Stimulated activated CD8-positive, alpha-beta memory T cell treated with anti-CD3 and anti-CD28 coated beads, Interleukin-4, amount 100 ng/mL, for 4 hours (primary cell): ENCODE measurements at places on chromosomes 5 and 9.

DNA sequence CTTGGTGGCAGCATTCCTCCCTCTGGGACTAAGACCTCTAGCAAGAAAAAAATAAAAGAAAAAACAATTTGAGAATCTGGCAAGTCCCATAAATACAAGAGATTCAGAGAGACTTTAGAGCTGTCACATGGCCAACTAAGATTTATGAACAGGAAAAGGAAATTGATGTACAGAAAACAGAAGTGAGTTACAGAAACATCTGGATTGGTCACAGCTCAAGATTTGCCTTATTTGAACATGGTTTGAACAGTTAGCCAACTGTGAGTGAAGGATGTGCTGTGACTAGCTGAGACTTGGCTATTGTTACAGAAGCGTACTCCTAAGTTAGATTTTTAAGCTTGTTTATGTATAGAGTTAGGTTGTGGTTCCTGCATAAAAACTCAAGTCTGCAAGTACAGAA is 340.2 kb downstream of the SLCO4C1 start:
- DNase-seq: no peak

- no peak for DNase-seq
Measured at GRCh38 chr9:113368348-113368981, 8.3 kb downstream of the HDHD3 start.

DNA sequence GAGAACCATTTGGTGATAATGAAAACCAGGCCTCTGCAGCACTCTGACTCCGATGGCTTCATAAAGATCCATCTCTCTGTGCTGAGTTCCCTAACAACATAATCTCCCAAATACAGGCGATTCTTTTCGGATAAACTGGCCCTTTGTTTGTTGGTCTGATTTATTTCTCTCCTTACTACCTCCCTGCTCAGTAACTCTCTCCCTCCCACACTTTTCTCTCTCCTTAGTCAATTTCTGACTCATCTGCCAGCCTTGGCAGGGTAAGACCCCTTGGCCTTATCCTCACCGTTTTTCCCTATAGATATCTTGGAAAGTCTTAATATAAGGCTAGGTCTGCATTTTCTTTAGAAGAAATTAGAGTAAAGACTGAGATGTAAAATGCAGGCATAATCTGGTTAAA is 128.7 kb downstream of the BRINP1 start:
- no peak for DNase-seq

- no peak for DNase-seq
Measured at GRCh38 chr9:71121275-71122021, at the start of gene TRPM3. TSS of gene TRPM3 (minus strand) at chr9:71121621. CDS start at chr9:71121354, 267 bp downstream.

DNA sequence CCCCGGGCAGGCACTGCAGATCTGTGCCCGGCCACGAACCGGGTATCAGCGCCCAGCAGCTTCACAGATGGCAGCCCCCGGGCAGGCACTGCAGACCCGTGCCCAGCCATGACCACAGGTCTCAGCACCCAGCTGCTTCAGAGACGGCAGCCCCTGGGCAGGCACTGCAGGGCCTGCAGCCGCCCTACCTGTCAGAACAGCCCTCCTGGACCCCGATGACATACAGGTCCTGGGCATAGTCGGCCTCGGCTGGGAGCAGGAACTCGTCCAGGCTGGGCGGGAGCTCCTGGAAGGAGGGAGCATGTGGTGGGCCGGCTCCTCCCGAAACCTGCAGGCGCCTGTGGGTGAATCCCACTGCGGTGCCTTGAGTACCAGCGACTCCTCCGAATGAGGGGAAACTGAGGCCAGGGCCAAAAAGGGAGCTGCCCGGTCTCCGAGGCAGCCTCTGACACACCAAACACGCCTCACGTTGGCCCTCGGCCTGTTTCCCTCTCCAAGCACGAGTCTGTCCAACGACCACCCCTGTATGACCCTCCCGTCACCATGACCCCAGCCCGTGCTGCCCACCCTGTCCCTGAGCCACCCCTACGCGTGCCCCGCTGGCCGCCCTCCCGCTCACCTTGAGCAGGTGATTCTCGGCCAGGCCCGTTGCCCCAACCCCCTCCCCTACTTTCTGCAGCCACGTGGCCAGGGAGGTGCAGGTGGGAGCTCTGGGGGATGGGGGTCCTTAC is 5.6 kb downstream of the INPP5E start:
- no peak for DNase-seq

GRCh38 chr5:176341325-176342157 is 20.0 kb downstream of the KIAA1191 start:
- DNase-seq: no peak

DNA sequence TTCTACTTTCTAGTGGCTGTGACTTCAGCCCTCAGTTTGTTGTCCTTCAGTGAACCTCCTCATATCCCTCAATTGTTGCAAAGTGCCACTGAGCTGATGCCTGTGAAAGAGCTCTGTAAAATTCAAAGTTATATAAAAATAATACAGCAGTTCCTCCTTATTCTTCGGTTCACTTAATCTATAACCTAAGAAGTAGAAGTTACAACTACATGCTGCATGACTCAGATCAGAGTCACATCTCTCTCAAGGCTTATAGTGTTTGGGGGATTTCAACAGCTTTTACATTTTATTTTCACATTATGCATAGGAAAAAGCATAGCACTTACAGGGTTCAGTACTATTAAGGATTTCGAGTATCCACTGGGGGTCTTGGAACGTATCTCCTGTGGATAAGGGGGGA is 25.1 kb upstream of the GCNT1 start:
- no peak for DNase-seq

DNA sequence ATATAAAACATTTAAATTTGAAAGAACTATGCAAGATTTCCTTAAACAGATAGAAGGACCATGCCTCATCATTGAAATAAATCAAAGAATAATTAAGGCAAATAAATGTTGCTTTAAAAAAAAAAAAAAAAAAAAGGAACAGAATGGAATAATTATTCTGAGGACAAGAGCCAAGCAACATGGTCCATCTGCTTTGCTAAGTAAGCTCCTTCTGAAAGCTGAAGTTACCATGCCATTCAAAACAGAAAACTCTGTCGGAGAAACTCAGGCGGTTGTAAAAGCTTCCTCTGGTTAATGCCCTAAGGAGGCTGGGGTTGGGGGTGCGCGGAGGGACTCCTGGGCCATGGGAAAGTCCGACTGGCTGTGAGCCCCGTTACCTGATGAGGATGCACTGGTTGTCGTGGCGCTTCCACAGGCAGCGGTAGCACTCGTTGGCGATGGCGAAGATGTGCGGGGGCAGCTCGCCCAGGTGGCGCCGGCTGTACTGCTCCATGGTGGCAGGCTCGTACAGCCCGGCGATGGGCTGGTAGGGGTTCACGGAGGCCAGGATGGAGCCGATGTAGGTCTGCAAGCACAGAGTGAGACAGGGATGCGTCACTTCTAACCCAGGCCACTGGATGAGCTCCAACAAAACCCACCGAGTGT is 141.7 kb downstream of the MYO10 start:
- DNase-seq: no peak

DNA sequence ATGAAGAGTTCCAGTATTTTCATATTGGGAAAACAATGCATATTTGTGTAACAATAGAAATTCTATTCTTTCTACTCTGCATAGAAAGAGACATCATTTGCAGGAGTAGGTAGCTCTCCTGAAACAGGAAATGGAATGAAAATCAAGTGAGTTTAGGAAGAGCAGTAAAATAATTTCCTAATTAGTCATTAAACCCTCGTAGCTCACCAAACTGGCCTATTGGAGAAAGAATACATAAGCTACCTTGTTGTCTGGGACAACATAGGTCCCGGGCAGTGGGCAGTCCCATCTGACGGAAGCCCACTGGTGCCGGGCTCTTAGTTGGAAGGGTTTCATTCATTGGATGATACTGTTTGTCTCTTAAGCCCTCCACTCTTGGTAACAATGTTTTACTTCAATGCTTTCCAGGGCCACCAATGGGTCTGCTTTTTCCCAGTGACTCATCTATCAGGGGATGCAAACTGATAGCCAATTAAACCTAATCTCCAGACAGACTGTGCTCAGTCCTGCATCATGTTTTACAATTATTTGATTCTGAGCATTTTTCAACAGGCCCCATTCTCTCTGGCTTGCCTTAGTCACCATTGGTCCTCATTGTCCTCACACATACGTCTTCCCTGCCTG is 46.5 kb downstream of the GNA14 start:
- no peak for DNase-seq

GRCh38 chr9:7387840-7388239 is 411.7 kb downstream of the DMAC1 start:
- DNase-seq: no peak

GRCh38 chr5:55438998-55439397 is 95.8 kb downstream of the PLPP1 start:
- DNase-seq: no peak

DNA sequence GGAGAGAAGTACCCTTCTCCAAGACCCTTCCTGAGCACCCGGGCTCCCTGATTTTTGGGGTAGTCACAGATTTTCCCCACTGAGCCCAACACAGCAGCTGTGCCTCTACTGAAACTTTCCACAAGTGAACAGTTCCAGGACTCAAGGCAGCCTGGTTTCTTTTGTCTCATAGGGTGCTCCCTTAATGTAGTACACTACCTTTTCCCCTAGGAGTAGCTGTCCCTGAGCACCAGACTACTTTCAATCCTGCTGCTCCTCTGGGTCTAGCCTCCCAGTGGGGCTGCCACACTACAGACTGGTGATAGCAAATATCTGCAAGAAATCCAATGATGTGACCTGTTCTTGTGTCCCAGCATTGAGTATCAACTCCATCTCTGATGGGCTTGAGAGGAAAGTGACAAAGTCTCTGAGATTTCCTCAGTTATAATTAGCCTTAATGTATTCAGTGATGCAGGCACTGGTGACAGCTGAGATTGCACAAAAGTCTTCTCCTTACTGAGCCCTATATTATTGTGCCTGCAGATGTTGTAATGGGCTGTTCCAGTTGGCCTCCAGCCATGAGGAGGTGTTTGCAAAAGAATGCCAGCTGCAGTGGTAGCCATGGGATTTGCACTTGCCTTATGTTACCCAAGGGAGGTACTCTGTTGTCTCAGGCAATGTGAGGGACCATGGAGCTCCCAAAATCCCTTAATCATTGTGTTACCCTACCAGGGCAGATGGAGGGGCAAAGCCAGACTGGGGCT is 1802.5 kb downstream of the EFNA5 start:
- DNase-seq: no peak

DNA sequence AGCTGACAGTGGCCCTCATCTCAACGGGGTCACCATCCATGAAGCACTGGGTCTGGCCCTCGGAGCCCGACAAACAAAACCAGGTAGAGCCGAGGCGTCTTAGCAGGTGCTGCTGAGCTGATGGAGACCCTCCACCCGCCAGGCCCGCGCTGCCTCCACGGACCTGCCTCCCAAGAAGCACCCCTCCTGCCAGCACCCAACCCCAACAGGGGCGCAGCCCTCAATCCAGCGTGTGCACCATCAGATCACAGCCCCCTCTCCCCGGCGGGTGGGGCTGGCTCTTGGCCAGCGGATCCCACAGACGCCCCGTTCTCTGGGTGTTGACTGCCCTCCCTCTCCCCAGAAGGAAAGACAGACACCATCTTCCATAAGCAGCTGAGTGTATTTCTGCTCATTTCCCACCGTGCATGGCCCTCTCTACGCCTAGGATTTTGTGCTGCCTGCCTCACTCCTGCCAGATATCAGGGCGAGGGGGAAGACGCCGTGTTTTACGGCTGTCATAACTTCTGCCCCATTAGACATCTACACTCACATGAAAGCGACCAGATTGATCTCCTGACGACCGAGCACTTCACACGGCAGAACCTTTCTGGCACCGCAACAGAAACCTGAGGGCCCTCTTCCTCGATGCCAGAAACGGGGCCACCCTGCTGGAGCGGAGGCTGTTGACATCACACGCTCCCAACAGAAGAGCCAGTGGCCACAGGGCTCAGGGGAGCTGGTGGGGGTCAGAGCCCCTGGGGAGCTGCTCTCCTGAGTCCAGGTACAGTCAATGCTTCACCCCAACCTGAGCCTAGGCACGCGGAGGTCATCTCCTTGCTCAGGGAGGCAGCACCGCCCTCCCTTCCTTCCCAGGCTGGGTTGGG is 12.4 kb downstream of the NACC2 start:
- DNase-seq: no peak
